ENCODE measurements at places on chromosomes 2 and 18.
A peak's percentile ranks its signal among the peaks of the same experiment; 100 is the strongest.

DNA sequence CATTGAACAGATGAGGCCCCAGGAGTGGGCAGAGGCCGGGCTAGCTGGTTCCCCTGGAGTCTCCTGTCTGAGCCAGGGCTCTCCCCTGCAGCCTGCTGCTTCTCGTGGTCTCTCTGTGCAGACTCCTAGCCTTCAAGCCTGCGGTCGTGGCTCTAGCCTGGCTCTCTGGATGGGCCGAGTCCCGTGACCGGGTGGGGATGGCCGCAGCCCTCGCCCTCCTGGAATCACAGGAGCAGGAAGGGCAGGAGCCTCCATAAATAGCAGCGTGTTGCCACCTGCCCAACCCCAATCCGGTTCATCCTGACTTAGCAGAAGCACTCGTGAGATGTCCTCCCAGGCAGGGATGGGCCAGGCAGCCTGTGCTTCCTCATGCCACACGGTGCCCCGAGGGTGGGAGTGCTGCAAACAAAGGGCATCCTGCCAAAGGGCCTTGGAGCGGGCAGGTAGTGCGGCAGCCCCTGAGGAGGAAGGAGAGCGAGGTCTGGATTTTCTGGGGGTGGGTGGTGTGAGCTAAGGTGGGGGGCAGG is 43.9 kb downstream of the FOSL2 start:
- no peak for DNase-seq

GRCh38 chr2:26410764-26411243 is 9.1 kb downstream of the DRC1 start:
- no peak for DNase-seq

- DNase-seq: no peak
These were observed 14.6 kb upstream of the KCNE4 start for GRCh38 chr2:223037445-223037800.

DNA sequence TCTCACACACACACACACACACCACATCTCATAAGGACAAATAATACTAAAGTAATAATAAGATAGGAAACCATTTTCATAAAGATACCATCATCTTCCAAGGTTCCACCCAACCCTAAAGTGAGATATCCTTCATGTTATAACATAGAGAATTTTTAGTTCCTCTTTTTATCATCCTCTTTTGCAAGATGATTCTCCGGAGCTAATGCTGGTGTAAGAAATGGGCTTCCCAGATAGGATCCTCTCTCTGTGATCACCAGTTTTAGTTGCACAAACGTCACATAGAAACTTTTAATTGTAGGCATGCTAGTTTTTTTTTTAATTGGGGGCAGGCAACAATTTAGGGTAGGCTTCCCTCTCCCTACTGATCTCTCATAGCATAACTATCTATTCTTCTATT is 49.6 kb downstream of the ARHGAP25 start:
- DNase-seq: no peak

GRCh38 chr2:118062048-118062447 is 26.2 kb upstream of the INSIG2 start:
- no peak for DNase-seq

DNA sequence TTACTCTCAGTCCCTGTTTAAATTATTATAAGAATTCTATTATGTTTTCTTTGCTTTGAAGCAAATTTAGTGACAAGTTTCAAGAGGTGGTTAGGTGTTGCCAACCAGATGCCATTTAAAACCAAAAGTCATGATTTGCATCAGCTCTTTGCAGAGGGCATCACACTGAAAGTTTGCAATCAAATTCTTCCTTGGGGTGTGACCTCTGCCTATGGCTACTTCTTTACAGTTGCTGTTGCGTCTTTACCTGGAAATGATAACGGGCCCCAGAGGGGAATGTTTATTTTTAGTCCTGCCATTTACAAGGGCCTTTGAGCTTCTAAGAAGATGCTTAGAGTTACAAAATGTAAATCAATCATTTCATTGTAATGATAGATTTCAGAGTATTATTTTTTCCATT is 561.0 kb downstream of the ARHGAP15 start:
- no peak for DNase-seq

DNA sequence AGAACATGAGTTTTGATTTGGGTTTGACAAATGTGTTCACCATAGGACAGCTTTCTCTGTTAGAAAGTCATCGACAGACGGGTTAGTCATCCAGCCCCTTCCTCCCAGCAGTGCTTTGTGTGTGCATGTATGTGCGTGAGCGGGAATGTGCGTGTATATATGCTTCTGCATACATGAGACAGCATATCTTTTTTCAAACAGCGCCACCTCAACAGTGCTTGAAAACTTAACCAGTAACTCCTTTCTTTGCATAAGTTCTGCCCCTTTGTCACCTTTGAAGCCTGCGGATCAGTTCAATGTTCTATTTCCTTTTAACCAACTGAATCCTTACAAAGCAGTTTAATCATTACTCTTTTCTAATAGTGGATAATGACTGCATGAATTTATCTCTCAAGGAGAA is 351.4 kb downstream of the LPIN1 start:
- DNase-seq: no peak

GRCh38 chr2:162258686-162259085 is 15.4 kb upstream of the FAP start:
- no peak for DNase-seq

DNA sequence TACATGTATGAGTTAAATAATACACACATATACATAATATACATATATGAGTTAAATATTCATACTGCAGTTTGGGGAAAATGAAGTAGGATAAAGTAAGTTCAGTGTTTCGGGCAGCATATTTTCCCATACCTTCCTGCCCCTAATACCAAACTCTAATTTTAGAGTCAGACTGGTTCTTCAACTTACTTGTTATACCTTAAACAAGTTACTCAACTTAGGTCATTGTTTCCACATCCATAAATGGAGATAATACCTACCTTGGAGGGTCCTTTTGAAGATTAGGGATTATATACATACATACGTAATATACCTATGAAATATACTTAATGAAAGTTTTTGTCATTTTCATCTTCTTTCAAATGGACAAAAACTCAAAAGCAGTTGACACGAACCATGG is 8.4 kb downstream of the MEMO1 start:
- no peak for DNase-seq

- no peak for DNase-seq
These were observed 30.2 kb upstream of the POMC start for GRCh38 chr2:25198576-25198975.

GRCh38 chr18:69961718-69962117 is 14.0 kb upstream of the CD226 start:
- DNase-seq: no peak

- no peak for DNase-seq
These were observed 5.1 kb downstream of the PSD4 start for GRCh38 chr2:113178891-113179290.

DNA sequence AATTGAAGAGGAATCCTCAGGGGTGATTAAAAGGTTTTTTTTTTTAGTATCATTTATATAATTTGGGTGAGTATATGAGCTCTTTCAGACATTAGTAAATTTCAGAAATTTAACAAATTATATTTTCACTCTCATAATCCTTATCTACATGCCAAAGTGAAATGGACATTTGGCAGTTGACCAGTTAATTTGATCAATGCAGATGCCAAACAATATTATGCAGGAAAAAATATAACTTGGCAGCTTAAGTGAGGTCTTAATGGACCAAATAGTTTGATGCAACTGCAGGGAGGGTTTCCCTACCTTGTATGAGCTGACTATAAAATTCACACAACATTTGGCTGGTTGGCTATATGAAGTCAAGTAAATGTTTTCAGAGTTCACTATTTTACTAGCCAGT is 185.2 kb downstream of the CCDC102B start:
- DNase-seq: no peak

GRCh38 chr2:155418753-155419152 is 720.3 kb downstream of the KCNJ3 start:
- DNase-seq: no peak

DNA sequence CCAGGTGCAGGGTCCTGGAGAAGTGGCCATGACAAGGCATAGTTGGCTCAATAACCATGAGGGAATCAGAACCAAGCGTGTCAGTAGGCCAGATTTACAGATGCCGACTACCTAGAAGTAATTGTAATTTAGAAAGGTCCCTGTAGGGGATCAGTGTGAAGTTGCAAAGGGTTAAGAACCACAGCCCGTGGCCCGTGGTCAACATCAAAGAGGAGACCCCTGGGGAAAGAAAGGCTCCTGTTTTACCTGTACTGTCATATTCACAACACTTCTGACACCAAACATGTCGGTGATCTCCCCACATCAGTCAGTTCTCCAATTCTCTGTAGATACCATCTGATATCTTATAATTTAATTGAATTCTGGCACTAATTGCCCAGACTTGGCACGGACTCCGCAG is 31.0 kb downstream of the SP100 start:
- no peak for DNase-seq

GRCh38 chr2:21268878-21269224 is 145.1 kb downstream of the TDRD15 start:
- DNase-seq: peak; percentile 45

DNA sequence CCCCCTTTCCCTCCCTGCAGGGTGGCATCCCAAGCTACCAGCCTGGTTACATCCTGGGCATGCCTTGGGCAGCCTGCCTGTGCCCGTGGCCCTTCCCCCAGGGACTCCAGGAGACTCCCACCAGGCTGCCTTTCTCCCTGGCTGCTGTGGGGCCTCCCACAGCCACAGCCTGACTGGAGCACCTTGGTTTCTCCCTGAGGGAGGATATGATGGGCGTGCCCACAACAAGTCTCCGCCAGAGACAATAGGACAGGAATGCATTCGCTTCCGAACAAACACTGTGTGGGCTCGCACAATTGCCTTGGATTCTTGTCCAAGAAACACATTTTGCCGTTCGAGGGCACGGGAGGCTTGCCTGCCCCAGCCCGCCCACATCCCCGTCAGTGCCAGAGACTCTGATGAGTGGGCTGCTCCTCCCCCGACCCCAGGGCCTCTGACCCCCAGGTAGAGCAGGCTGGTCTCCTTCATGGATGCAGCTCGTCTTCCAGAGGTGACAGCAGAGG is 102.1 kb downstream of the SMAD7 start:
- no peak for DNase-seq

- DNase-seq: no peak
These were observed 911.6 kb downstream of the EPHA4 start for GRCh38 chr2:220660277-220661145.

- DNase-seq: no peak
These were observed 185.1 kb downstream of the DLGAP1 start for GRCh38 chr18:4270016-4270415.

DNA sequence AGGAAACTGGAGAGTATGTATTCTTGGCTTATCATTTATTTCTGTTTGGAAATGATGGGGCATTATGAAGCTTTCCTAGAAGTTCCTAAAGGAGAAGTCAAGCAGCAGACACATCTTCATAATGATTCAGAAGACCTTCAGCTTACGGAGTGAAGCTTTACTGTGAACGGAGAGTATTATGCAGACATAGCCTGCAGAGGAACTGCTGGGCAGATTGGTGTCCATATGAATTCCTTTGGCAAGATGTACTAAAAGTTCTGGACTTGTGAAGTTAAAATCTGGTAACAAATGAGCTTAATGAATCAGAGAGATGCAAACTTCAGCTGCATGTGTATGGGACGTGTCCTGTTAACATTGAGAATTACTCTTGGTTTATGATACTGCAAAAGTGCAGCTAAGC is 60.1 kb downstream of the NABP1 start:
- DNase-seq: no peak

Data from Ammon's horn (tissue), 1 donor.